Neural crest cell (in vitro differentiated cells): ENCODE measurements at places on chromosomes 7 and 10.

GRCh38 chr10:120987359-120987758 is 136.2 kb downstream of the WDR11 start:
- DNase-seq, result no peak

DNA sequence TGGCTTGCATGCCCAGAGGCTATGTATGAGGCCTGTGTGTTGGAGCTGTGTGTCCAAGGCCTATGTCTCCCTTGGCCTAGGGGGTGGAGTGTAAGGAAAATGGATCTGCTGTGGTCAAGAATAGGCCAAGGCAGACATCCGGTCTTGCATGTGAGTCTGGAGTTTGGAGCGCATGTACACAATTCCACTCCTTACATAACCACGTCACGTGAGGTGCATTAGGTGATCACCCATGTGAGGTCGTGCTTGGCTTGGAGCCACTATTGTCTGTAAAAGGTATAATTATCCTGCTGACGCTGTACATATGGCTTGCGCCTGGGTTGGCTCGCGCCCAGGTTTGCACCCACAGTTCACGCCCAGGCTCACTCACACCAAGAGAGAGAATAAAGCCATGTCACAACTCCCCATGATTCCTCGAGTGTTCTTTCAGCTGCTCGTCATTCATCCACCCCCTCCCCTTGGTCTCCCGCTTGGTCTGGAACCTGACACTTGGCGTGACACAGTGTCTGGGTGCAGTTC is 105.5 kb downstream of the BICC1 start:
- no peak for DNase-seq

DNA sequence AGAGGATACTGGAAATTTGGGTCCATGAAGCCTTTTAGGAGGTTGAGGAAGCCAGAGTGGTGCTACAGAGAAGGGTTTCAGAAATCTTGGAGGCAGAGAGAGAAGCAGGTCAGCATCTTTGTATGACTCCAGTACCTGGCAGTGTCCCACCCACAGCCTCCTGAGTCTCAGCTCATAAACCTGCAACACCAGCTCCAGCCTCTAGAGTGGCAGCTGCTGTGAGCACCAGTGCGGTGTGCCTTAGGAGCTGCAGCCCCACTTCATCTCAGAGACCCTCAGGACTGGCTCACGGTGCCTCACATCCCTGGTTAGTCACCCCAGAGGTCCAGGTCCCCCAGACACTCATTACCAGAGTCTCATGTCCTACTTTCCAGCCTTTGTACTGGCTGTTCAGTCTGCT is 84.8 kb upstream of the PRKAR2B start:
- DNase-seq, result no peak

DNA sequence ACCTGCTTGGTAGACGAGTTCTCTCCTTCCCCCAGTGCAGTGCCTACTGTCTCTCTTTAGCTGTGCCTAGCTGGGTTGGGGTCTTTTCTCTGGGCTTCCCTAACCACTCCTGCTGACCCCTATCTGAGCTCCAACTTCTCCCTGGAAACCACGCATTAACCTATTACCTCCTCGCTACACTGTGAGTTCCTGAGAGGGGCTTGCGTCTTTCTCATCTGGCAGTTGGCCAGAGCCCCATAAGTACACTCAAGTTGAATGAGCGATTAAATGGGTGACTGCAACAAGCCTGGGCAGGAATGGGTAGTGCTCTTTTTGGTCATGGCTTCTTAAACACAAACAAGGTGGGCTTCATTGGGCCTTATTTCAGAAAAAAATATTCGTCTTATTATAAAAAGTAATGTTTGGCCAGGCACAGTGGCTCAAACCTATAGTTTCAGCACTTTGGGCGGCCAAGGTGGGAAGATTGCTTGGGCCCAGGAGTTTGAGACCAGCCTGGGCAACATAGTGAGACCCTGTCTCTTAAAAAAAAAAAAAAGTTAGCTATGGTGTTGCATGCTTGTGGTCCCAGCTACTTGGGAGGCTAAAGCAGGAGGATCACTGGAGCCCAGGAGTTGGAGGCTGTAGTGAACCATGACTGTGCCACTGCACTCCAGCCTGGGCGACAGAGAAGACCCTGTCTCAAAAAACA is 41.4 kb downstream of the SYPL1 start:
- no peak for DNase-seq

- DNase-seq, result no peak
Measured at GRCh38 chr7:3063016-3063753, 19.5 kb upstream of the CARD11 start.

GRCh38 chr7:134420424-134421125 is 38.3 kb downstream of the AKR1B1 start:
- peak; percentile 40 for DNase-seq

GRCh38 chr10:43120929-43121314 is 17.3 kb upstream of the CSGALNACT2 start:
- no peak for DNase-seq

- DNase-seq, result no peak
Measured at GRCh38 chr7:82897500-82897899, 265.2 kb downstream of the PCLO start.

DNA sequence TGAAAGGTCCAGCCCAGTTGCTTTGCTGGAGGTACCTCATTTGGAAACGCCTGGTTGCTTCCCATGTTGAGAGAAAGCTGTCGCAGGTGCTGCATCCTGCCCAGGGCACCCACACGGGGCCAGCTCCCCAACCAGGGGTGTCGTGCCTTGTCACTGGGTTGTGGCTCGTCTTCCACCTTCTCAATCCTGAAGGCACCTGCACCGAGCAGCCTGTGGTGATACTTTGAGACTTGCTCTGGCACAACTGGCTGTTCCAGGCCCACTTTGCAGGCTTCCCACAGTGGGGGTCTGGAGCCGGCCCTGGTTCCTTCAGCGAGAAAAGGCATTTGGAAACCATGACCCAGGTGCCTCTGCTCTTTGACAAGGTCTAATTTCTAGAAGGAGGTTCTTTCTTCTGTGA is 197.3 kb upstream of the PPP2R2D start:
- no peak for DNase-seq
